HEK293T (cell line): ENCODE measurements at places on chromosomes 13 and 19.
A peak's percentile ranks its signal among the peaks of the same experiment; 100 is the strongest.

DNA sequence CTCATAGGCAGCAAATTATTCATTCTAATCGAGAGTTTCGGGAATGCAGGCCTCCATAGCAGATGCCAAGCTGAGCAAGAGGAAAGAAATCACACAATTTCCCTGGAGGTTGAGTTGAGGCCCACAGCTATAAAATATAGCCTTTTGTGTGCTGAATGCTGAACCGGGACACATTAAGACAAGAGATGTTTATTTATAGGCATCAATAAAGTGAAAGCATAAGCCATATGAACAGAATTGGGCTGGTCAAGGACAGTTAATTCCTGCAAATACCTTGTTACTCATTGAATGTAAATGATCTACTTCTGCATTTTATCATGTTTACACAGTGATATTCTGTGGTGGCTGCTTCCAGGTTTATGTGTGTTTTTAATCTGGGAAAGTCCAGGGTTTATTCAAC lies 461.7 kb downstream of the KLF12 start:
- DNase-seq, result no peak

DNA sequence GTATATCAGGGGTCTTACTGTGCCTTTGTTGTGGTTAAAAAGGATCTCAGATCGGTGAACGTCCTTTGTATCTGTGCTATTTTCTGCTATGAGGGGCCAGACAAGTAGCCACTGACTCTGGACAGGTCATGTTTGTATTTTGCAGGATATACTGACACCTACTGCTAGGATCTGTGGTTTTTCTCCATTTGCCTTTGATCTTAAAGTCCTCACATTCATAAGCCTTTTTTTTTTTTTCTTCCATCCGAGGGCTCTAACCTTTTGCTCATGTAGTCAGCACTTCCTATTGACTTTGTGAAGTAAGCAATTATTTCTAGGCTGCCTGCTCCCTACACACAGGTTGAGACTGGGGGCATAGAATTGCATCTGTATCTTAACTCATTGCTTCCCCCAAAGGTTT lies 106.2 kb downstream of the SLITRK5 start:
- peak; percentile 39 for DNase-seq

DNA sequence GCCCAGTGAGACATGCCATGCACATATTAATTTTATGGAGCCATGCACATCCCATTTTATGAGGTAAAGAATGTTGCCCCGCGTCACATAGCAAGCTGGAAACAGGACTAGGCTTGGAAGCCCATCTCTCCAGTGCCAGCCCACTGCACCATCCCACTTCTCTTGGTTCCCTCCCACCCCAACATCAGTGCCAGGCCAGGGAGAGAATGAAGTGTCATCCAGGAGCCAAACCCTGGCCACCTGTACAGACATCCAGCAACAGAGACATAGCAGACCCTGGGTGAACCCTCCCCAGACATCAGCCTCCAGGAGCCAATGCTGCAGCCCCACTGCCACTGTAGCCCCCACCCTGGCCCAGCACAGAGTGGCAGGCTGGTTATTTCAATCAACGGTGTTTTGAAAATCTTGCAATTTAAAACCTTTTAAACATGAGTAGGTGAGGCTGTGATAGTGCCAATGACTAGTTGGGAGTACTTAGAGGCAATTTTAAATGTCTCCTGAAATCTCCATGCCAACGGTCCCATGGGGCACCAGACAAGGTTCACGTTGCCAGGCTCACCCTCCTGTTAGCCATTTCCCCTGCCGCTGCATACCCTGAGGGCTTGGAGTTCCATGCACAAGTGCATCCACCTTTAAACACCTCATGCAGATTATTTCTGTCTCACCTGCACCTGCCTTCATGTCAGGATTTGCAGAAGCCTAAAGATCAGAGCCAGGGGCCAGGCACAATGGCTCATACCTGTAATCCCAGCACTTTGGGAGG lies 34.7 kb downstream of the VSTM2B start:
- no peak for DNase-seq

GRCh38 chr13:103568314-103568713 lies 502.1 kb upstream of the SLC10A2 start:
- no peak for DNase-seq

DNA sequence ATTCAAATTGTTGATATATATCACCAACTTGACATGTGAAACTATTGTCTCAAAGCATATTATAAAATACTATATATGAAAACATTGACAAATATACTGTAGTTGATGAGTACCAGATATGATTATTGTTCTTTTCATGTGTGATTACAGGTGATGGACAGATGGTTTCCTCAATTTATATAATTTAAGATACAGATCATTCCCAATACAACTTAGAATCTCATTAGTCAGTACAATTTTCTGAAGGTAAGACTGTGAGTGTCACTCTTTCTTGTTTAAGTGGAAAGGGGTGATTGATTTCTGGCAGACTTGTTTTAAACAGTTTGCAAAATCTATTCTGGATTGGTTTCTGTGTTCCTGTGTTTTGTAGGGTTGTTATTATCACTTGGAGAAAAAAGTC lies 498.8 kb downstream of the IRS2 start:
- DNase-seq, result no peak

- no peak for DNase-seq
Observed at GRCh38 chr19:310141-310651, 19.0 kb upstream of the PLPP2 start.

- no peak for DNase-seq
Observed at GRCh38 chr19:12478234-12478941, 6.2 kb downstream of the ZNF709 start.

GRCh38 chr19:43731846-43732245 lies 16.0 kb downstream of the IRGC start:
- DNase-seq, result no peak

DNA sequence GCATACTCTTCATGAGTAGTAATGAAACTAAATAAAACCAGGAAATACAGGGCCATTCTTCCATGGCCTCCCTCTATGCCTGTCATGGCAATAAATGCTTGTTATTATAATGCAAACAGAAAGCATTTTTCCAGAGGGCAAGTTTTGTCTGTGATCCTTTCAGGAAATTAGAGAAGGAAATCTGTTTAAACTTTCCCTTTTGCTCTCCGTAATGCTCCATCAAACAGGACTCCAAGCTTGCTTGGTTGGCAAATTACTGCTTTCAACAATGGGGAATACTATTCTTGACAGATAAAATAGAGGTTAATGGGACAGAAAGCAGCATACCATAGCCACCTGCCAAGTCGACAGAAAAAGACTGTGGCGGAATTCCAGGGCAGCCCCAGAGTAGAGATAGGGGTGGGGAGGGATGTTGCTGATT lies 252.5 kb downstream of the LHFPL6 start:
- no peak for DNase-seq

- no peak for DNase-seq
Observed at GRCh38 chr13:41018602-41018948, 541 bp downstream of the ELF1 start.

DNA sequence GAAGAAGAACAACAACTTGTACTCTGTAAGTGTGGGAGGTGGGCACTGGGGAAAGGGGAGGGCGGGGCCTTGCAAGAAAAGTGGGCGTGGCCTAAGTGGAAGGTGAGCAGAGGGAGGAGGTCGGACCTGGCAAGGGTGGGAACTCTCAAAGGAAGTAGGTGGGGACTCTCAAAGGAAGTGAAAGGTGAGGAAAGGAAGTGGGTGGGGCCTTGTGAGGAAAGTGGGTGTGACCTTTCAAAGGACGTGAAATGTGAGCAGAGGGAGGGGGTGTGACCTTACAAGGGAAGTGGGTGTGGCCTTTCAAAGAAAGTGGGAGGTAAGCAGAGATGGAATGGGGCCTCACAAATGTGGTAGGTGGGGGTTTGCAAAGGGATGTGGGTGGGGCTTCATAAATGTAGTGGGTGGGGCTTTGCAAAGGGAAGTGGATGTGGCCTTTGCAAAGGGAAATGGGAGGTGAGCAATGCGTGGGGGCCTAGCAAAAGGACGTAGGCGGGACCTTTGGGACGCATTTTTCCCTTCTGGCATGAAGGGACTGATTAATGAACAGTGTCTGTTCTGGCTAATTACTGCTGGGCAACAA lies 25.9 kb downstream of the ACSBG2 start:
- DNase-seq, result peak; percentile 30

- DNase-seq, result no peak
Observed at GRCh38 chr19:30095171-30095570, 153.1 kb downstream of the URI1 start.

DNA sequence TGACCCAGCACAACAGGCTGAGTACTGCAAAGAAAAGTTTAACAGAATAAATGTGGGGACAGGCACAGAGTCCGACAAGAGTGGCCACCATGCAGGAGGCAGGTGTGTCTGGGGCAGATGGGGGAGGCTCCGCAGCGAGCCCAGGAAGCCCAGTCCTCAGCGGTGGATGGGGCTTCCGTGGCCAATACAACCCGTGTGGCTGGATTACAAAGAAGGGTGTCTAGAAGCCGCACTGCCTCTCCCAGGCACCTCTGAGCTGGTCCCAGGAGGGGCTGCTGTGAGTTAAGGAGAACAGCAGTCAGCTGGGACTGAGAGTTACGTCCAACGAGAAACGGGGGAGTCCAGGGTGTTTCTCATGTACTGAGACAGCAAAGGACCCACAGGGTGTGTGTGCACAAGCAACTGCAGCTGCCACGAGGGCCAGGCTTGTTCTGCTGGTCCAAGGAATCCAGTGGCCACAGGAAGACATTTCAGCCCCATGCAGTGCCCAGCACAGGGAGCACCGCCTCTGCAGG lies 70.2 kb downstream of the SPACA7 start:
- no peak for DNase-seq

DNA sequence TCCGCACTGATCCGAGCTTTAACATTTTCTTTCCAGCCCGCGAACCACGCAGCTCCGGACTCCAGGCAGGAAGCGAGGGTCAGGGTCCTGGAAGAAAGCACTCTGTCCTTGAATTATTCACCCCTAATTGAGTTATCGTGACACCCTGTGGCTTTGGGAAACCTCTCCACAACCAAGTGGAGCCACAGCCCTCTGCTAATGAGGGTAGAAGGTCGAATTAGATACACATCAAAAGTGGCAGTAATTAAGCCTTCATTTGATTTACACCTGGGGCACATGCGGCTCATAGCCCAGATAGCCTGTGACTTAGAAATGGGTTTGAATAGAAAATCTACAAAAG lies 15.9 kb upstream of the RNF17 start:
- DNase-seq, result no peak

DNA sequence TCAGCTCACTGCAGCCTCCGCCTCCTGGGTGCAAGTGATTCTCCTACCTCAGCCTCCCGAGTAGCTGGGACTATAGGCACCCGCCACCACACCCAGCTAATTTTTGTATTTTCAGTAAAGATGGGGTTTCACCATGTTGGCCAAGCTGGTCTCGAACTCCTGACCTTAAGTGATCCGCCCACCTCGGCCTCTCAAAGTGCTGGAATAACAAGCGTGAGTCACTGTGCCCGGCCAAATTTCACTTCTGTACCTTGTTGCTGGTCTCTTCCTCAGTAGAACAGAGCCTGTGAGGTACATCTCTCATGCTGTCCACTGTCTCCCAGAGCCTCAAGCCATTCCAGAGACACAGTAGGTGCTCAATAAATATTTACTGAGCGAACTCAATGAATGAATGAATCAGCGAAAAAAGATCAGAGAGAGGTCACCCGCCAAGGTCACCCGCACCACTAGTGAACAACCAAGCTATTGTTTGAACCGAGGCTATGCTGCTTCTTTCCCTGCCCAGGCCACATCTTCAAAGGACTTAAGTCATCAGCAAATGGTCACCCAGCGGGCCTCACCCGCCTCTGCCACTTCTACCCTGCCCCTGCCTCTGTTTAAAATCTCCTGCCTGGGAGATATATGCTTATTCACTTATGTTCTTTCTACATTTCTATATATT lies 9.3 kb downstream of the TMEM143 start:
- DNase-seq, result no peak

DNA sequence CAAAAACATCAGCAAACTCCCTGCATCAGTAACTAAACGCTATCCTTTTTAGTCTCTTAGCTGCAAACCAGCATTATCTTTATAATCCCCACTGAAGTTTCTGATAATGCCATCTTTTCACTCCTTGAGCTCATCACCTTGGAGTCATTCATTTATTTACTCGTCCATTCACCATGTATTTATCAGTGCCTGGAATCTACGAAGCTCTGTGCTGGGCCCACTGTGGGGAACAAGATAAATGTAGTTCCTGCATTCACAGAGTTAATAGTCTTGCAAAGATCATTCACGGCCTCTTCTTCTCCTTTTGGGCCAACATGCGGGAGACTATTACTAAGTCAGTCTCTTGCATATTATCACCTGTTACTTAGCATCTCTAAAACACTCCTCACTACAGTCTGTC lies 89.4 kb downstream of the HS6ST3 start:
- DNase-seq, result no peak

DNA sequence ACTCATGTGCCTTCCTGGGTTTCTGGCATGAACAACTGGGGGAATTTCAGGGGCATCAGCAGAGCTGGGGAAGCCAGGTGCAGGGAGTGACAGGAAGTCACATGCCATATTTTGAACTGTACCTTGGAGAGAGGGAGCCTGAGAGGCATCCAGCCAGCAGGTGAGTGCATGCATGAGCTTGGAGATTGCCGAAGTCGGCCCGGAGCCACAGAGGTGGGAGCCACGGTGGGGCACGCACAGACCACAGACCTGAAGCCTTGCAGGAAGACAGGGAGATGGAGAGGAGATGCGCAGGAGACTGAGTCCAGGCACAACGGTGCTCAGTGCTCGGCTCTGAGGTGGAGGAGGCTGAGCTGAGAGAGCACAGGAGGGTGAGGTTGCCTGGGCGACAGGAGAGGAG lies 55.1 kb downstream of the CDADC1 start:
- no peak for DNase-seq

- no peak for DNase-seq
Observed at GRCh38 chr13:73061876-73062275, 3.1 kb downstream of the KLF5 start.

GRCh38 chr13:46961719-46962118 lies 64.9 kb upstream of the HTR2A start:
- peak; percentile 6 for DNase-seq

GRCh38 chr19:15456871-15457700 lies 7.3 kb downstream of the RASAL3 start:
- no peak for DNase-seq

GRCh38 chr19:14433554-14434501 lies 722 bp downstream of the PKN1 start:
- DNase-seq, result no peak

- DNase-seq, result no peak
Observed at GRCh38 chr13:50123515-50123861, 108.2 kb downstream of the KCNRG start.

- DNase-seq, result no peak
Observed at GRCh38 chr19:13579388-13580060, 73.2 kb upstream of the CACNA1A start.

DNA sequence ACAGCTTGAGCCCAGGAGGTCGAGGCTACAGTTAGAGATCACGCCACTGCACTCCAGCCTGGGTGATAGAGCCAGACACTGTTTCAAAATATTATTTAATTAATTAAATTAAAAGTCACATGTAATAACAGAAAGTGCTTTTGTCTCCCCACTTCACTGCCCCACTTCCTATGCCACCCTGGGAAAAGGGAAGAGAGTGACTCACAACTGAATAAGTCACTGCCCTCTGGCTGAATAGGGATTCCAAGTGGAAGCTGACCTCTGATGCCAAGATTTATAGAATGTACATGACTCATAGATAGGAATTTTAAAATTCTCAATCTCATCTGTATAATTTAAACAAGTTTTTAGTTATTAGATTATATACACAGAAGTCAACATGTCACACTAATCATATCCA lies 22.2 kb upstream of the ERVV-1 start:
- DNase-seq, result no peak

GRCh38 chr13:32019612-32020233 lies 11.9 kb upstream of the FRY start:
- peak; percentile 64 for DNase-seq
